Esophagus squamous epithelium (tissue), 5 donors: ENCODE measurements at places on chromosomes 2 and 18.

- DNase-seq = no peak
Observed at GRCh38 chr2:112156152-112156986, 18.2 kb downstream of the FBLN7 start.

DNA sequence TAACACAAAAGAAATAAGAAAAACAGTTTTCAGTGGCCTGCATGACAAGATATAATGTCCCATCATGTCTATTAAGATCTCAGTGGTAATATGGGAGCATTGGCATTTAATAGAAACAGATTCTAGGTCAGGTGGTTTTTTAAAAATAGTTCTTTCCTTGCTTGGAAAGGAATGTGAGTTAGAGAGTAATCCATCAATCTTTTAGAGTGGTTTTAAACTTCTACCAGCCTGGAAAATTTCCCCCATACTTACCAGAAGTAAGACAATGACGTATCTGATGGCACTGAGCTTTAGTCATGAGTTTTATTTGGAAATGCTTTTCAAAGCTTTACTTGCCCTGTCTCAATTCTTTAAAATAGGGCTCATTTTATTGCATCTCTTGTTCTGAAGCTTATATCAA is 441.7 kb upstream of the SMIM21 start:
- DNase-seq = no peak

DNA sequence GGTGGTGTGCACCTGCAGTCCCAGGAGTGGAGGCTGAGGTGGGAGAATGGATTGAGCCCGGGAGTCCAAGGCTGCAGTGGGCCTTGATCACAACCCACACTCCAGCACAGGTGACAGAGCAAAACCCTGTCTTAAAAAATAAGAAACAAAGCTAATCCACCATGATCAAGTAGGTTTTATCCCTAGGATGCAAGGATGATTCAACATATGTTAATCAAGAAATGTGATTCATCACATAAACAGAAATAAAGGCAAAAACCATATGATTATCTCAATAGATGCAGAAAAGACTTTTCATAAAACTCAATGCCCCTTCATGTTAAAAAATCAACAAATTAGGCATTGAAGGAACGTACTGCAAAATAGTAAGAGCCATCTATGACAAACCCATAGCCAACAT is 58.1 kb downstream of the CCBE1 start:
- DNase-seq = no peak

DNA sequence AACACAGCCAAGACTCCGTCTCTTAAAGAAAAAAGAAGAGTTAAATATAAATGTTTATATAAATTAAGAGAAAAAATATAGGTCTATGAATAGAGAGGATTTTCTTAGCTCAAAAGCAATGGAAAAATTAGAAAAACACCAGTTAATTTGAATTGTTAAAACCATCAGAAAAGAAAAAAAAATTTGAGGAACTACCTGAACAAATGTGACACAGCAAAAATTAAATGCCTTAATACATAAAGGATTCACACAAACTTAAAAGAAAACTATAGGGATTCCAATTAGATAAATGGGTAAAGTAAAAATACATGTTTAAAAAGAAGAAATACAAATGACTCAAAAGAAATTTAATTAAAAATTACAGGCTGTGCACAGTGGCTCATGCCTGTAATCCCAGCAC is 147.9 kb upstream of the DNMT3A start:
- DNase-seq = no peak

- DNase-seq = no peak
Observed at GRCh38 chr2:225494100-225494459, 94.6 kb downstream of the NYAP2 start.

- no peak for DNase-seq
Observed at GRCh38 chr18:35481960-35482366, 15.8 kb downstream of the INO80C start.

GRCh38 chr2:235135990-235136561 is 184.3 kb downstream of the SH3BP4 start:
- DNase-seq = no peak

GRCh38 chr2:26178746-26179436 is 6.0 kb downstream of the GAREM2 start:
- DNase-seq = no peak

DNA sequence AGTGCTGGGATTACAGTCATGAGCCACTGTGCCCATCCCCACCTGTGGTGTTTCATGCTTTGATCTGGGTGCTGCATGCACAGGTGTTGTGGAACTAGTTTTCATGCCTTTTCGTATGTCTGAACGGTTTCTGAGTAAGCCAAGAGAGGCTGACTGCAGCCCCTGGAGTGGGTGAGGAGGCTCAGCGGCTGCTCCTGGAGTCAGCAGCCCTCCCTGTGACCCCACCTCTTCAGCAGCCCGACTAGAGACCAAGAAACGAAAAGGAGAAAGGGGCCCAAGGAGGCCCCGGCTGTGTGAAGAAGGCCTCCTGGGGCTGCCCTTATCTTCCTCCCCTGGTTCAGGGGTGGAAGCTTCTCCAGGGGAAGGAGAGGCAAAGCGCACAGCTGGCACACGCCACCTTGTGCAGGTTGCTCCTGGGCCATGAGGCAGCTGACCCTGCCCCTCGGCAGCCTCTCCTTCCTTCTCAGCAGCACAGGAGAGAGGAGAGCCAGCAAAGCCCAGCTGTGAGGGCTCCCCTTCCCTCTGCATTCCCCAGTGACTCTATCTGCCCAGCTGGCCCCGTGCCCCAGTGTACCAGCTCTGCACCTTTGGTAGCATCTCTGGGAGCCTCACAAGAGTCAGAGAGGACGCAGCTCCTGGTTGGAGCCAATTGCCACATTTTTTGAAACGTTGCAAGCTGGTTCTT is 182.5 kb upstream of the HS6ST1 start:
- DNase-seq = no peak

GRCh38 chr2:29573147-29573546 is 348.2 kb downstream of the ALK start:
- no peak for DNase-seq
